GM12878 (cell line): ENCODE measurements at places on chromosomes 13 and 19. TPM values are rescaled to one million over a fixed set of nuclear protein-coding genes. Genes with fewer than 3 reads are reported as not detected.

DNA sequence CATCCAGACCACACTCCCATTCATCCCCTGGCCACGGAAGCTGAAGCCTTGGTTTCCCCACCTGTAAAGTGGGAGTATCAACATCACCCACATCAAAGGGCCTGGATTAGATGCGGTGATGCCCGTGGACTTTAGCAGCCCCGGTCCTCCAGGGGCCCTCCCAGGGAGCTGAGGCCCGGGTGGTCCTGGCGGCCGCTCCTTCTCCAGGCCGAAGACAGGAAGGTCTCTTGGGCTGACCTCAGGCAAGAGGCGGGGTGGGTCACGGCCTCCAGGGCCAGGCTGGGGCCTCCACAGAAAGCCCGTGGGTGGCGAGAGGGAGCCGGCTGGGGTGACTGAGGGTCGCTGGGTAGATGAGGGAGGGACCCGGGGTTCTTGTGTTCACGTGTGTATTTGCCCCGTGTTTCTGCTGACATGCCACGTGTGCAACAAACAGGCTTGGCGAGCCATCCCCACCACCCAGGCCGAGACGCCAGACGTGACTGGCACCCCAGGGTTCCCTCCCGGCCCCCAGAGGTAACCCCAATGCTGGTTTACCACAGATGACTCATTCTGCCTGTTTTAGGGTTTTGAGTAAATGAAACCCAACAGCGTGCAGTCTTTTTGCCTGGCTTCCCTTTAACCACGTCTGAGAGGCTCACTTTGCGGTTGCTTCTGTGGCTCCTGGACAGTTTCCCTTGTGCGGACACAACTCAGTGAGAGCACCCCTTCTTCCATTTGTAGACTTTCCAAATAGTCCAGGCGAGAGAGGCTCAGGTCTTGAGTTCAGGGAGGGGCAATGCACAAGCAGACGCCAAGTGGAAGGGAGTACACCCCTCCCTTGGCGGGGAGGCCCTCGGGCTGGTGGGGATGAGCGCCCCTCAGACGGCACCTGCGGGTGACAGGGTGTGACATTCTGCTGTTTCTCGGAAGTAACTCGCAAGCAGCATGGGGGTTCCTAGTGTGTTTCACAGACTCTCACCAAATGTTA is 42.9 kb downstream of the C13orf46 start:
- peak; percentile 44 for DNase-seq

FBXL3 gene
- polyA plus RNA-seq: 20.0 and 21.4 TPM in 2 replicates

- no peak for DNase-seq
Observed at GRCh38 chr13:100088273-100088643, 635 bp upstream of the PCCA start.

ZNF579 gene
- polyA plus RNA-seq: 0.68 and 1.5 TPM in 2 replicates

DNA sequence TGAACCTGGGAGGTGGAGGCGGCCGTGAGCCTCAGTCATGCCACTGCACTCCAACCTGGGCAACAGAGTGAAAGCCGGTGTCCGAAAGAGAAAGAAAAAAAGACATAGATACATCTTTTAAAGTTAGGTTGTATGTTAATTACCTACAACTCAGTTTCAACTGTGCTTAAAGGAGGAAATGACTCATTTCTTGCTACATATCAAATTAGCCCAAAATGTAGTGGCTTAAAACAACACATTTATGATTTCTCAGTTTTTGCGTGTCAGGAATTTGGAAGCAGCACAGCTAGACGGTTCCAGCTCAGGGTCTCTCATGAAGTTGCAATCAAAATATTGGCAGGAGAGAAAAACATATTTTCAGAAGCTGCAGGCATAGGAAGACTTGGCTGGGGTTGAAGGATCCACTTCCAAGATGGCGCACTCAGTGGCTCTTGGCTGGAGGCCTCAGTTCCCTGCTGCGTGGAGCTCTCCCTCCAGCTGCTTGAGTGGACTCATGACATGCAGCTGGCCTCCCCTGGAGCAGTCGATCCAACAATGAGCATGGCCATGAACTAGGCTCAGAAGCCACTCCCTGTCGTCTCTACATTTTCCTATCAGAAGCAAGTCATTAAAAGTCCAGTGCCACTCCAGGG is 7.1 kb downstream of the LDLR start:
- DNase-seq: peak; percentile 48

DNA sequence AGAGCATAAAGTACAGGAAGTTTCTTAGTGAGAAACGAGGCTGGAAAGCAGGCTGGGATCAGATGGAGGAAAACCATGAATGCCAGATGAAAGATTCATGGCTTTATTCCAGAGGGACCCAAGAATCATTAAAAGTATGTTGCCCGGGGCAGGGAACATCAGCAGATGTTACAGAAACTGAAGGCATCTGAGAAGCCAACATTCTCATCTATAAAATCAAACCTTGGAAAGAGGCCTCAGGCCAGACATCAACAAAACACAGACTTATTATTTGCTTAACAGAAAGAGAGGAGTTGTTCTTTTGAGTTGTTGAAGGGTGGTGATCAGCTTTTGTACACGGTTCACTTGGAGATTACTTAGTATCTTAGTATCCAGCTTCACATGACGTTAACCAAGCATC is 543.6 kb downstream of the RFC3 start:
- DNase-seq: no peak
